ENCODE measurements at places on chromosomes 4 and X.

DNA sequence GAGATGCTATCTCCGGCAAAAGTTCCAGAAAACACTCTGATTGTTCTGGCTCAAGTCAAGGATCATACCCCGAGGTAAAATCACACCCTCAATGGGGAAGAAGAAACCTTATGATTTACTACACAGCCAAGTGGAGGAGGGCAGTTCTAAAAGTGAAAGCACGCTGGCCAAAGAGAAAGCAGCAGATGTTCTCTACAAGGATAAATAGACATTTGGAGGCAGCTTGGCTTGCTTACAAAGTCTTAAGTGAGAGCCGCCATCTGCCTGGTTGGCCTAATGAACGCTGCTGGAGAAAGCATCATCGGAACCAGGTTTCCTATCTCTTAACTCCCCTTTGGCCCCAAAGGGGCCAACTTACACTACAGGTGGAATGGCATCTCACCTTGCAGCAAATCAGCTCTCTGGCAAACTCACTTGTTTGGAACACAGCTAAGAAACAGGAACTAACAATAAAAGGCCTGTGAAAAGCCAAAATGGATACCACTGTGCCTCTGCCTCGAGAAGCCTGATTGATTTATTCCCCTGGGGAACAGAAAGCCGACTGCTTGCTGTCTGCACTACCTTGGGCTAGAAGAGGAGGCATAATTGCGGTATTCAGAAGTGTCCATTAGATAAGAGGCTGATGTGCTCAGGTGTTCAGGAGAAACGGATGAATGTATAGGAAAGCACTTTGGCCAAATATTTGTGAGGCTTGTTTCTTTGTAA is 22.8 kb downstream of the FRAS1 start:
- peak; percentile 20 for DNase-seq

- DNase-seq: no peak
Observed at GRCh38 chrX:123185721-123186120, 1.6 kb downstream of the GRIA3 start.

GRCh38 chrX:5474282-5474681 is 754.4 kb downstream of the NLGN4X start:
- DNase-seq: no peak

DNA sequence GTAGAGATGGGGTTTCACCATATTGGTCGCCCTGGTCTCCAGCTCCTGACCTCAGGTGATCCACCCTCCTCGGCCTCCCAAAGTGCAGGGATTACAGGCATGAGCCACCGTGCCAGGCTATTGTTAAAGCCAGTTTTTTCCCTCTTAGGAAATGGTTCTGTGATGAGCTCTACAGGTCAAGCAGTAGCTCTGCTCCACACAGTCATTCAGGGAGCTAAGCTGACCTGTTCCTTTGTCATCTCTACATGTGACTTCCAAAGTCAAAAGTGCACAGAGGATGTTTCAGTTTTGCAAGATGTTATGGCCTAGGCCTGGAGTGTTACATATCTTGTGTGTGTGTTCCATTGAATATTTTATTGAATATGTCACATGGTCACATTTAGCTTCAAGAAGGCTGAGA is 11.4 kb downstream of the MCUB start:
- no peak for DNase-seq

GRCh38 chr4:156537286-156537685 is 434.3 kb downstream of the PDGFC start:
- DNase-seq: no peak

DNA sequence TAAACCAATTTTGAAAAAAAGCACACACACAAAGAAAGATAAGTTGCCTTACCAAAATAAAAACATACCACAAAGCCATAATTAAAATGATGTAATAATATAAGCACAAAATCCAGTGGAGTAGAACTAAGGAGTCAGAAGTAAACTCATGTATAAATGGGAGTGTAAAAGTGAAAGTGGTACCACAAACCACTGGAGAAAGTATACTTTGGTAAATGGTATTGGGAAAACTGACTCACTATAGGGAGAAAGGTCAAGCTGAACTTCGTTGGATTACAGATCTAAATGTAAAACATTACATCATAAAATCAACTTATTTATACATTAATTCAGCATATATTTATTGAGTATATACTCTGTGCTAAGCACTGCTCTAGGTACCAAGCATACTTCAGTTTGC is 46.3 kb upstream of the HHIP start:
- DNase-seq: no peak

GRCh38 chr4:71549516-71550160 is 210.8 kb downstream of the SLC4A4 start:
- DNase-seq: no peak
